ENCODE measurements at places on chromosomes 2 and 18.

GRCh38 chr2:60735496-60736250, 20.4 kb upstream of the PAPOLG start:
- DNase-seq: no peak

- DNase-seq: no peak
Observed at GRCh38 chr2:28344756-28345373, 47.8 kb upstream of the FOSL2 start.

DNA sequence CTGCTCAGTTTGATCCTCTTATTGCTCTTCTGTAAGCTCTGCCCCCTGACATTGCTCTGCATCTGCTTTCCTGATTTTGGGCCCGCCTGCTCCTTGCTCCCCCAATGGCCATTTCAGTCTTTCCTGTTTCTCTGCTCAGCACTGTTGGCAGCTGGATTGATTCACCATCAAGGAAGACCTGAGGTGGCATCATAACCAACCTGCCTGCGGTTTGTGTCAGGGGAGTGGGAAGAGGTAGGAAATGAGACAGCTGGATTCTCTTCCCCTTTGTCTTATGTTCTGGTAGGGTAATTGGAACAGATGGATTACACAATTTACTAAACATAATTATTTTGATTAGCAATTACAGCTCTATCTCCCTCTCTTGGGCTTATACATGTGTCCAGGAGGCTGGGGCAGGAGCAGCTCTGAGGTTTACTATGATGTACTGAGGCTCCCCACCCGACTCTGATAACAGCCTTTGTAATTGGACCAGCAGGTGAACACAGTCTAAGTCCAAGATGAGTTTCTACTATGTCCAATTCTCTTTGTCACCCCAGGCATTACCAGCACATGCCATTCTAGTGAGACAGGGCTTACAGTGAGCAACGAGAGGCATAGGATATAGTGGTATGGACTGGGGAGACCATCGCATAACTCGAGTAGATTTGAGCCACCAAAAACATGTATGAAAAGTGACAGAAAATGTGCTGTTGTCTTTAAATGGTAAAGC, 151.8 kb upstream of the MMADHC start:
- no peak for DNase-seq

GRCh38 chr18:56291294-56291693, 347.1 kb downstream of the TXNL1 start:
- DNase-seq: no peak
